ENCODE measurements at places on chromosomes 4 and X. TPM values are rescaled to one million over a fixed set of nuclear protein-coding genes. Genes with fewer than 3 reads are reported as not detected.

PNCK gene
- total RNA-seq, result 74.4 TPM

SPINK2 gene
- total RNA-seq, result 0.68 TPM

TMSB15C gene
- not detected for total RNA-seq

ETNPPL gene
- total RNA-seq, result not detected

NXF2B gene
- total RNA-seq, result not detected

NUDT11 gene
- not detected for total RNA-seq

CDS1 gene
- 44.0 TPM for total RNA-seq

TMPRSS11B gene
- total RNA-seq, result not detected

FMR1NB gene
- total RNA-seq, result not detected

CT45A1 gene
- not detected for total RNA-seq

PNMA6A gene
- not detected for total RNA-seq

PCDH19 gene
- 1.4 TPM for total RNA-seq

C4orf50 gene
- 0.14 TPM for total RNA-seq

OTC gene
- not detected for total RNA-seq

ETDA gene
- total RNA-seq, result not detected

RHOXF1 gene
- 10.8 TPM for total RNA-seq

MAB21L2 gene
- 93.9 TPM for total RNA-seq

CXorf51A gene
- not detected for total RNA-seq

RNF212 gene
- total RNA-seq, result not detected

ARHGAP6 gene
- 12.4 TPM for total RNA-seq

EMCN gene
- 1.5 TPM for total RNA-seq

COQ2 gene
- 13.1 TPM for total RNA-seq

FAM9B gene
- total RNA-seq, result not detected

PITX2 gene
- 15.0 TPM for total RNA-seq

ETDC gene
- total RNA-seq, result not detected

UTP3 gene
- total RNA-seq, result 23.0 TPM

PABPC1L2A gene
- not detected for total RNA-seq

TIGD4 gene
- not detected for total RNA-seq

WNK3 gene
- total RNA-seq, result 0.80 TPM

TLR6 gene
- total RNA-seq, result 1.6 TPM

PRPS1 gene
- total RNA-seq, result 15.9 TPM

TBC1D8B gene
- total RNA-seq, result 13.5 TPM

FHDC1 gene
- 15.4 TPM for total RNA-seq

REELD1 gene
- total RNA-seq, result 0.27 TPM

PTCHD1 gene
- 0.40 TPM for total RNA-seq

PRRG3 gene
- total RNA-seq, result not detected

CXCL1 gene
- 16.0 TPM for total RNA-seq

MAGEA3 gene
- not detected for total RNA-seq

DRP2 gene
- 0.79 TPM for total RNA-seq

RBM46 gene
- total RNA-seq, result not detected

STARD8 gene
- 11.6 TPM for total RNA-seq

FGFBP2 gene
- total RNA-seq, result 5.6 TPM

SLC9B1 gene
- 0.41 TPM for total RNA-seq

PGM2 gene
- 21.0 TPM for total RNA-seq

FANCB gene
- not detected for total RNA-seq

VCX3B gene
- not detected for total RNA-seq

SPP1 gene
- 16.7 TPM for total RNA-seq

PNMA6F gene
- not detected for total RNA-seq

CXCL3 gene
- 4.9 TPM for total RNA-seq

SSX4 gene
- total RNA-seq, result not detected

STK26 gene
- 17.7 TPM for total RNA-seq

NHSL2 gene
- total RNA-seq, result 3.5 TPM

GAGE1 gene
- total RNA-seq, result not detected

FSTL5 gene
- 0.14 TPM for total RNA-seq

BANK1 gene
- total RNA-seq, result 18.6 TPM

GJB1 gene
- total RNA-seq, result 56.4 TPM

PFKFB1 gene
- total RNA-seq, result not detected

Measured in transverse colon (tissue), 4 donors.